ENCODE measurements at places on chromosomes 16 and 17. TPM values are rescaled to one million over a fixed set of nuclear protein-coding genes. Genes with fewer than 3 reads are reported as not detected.

GRCh38 chr17:67218385-67218950 lies 26.5 kb downstream of the HELZ start:
- peaks cover 18% of the 10 kb centered on the region for H3K4me1 ChIP-seq
- no peaks in the 10 kb centered on the region for H3K27me3 ChIP-seq
- no peak overlapping the region for H3K27ac ChIP-seq
- DNase-seq, result no peak
- no peak overlapping the region for H3K4me3 ChIP-seq

The NTN1 gene
- 0.60 TPM for total RNA-seq

The C17orf67 gene
- total RNA-seq, result 5.0 TPM

The PMM2 gene
- 38.3 TPM for total RNA-seq

- peaks cover 8% of the 10 kb centered on the region for H3K4me1 ChIP-seq
- no peak overlapping the region for H3K4me3 ChIP-seq
These were observed 4.4 kb upstream of the DHX40 start for GRCh38 chr17:59561042-59561441.

DNA sequence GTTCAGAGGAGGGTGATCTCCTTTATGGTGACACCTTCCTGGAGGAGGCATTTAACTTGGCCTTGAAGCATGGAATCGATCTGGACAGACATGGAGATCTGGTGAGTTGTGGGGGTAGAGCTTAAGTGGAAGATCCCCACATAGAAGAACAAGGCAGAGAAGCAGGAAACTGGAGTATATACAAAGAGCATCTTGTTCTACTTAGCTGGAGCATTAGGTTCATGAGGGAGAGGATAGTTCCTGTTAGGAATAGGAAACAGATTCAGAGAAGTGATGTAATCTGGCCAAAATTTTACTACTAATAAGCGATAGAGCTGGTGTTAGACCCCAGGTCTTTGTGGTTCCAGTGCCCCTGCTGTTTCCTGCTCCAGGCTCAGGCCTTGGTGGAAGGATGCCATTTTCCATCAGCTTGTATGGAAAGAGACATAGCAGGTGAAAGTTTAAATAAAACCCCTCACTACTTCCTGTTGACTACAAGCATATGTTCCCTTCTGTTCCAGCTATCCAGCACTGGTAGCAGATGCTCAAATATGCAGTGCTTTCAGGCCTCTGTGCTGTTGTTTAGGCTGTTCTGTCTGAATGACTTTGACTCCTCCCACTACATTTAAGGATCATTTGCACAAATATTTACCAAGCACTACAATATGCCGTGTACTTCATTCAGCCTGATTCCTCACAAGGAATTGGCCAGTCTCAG lies 9.4 kb downstream of the RPAIN start:
- DNase-seq, result no peak
- H3K27me3 ChIP-seq, result no peaks in the 10 kb centered on the region
- H3K4me1 ChIP-seq, result peaks cover 5% of the 10 kb centered on the region
- H3K27ac ChIP-seq, result peak overlapping the region; percentile 35

The PRSS21 gene
- total RNA-seq, result 0.69 TPM

DNA sequence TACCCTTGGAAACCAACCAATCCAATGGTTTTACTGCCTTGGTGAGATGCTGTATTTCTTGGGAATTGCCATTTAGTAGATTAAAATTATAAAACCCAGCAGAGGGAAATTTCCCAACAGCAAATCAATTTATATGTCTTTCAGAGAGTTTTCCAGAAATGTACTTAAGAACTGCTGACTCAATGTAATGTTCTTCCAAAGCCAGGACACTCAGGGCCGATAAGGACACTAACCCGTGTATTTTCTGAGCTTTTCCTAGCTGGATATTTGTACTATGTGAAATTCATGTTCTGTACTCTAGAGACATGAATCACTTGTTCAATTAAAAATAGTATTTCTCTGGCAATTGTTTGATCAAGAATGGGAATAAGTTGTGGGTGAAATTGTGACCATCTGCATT lies 121.4 kb downstream of the KCNJ2 start:
- H3K27ac ChIP-seq, result no peak overlapping the region
- H3K4me3 ChIP-seq, result no peak overlapping the region
- DNase-seq, result no peak
- no peaks in the 10 kb centered on the region for H3K36me3 ChIP-seq
- H3K4me1 ChIP-seq, result no peaks in the 10 kb centered on the region
- H3K27me3 ChIP-seq, result no peaks in the 10 kb centered on the region

The PPY gene
- total RNA-seq, result not detected

GRCh38 chr17:63984236-63984635 lies 11.5 kb upstream of the SCN4A start:
- DNase-seq, result no peak
- no peak overlapping the region for H3K4me3 ChIP-seq
- no peak overlapping the region for H3K27ac ChIP-seq
- H3K4me1 ChIP-seq, result peaks cover 21% of the 10 kb centered on the region

- no peaks in the 10 kb centered on the region for H3K36me3 ChIP-seq
- H3K27me3 ChIP-seq, result peaks cover 2% of the 10 kb centered on the region
- H3K27ac ChIP-seq, result no peak overlapping the region
- DNase-seq, result no peak
These were observed 15.8 kb downstream of the PLCD3 start for GRCh38 chr17:45116434-45117016.

DNA sequence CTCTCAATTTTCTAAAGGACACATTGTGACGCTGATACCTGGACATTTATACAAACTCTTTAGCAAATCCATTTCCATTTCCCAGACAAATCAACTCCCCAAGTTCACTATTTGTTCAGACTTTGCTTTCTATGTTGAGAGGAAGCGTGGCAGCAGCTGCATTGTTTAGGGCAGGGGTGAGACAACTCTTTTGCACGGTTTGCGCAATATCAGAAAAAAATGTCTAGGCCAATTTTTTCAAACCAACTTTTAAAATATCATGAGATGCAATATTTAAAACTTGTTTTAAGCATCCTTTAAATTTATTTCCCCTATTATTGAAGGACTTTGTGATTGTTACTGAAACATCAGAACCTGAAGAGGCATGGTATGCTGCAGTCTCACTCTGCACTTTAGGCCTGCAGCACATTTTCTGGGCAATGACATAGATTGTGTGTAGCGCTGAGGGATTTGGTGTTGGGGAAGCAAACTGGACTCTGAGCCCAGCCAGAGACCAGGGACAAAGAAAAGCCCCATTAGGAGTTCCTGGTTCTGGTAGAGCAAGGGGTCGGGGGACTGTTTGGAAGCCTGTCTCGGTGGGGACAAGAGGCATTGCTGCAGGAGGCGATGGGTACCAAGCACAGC lies 6.4 kb upstream of the CCDC182 start:
- H3K36me3 ChIP-seq, result no peaks in the 10 kb centered on the region
- DNase-seq, result no peak
- H3K4me1 ChIP-seq, result no peaks in the 10 kb centered on the region
- H3K4me3 ChIP-seq, result no peak overlapping the region

DNA sequence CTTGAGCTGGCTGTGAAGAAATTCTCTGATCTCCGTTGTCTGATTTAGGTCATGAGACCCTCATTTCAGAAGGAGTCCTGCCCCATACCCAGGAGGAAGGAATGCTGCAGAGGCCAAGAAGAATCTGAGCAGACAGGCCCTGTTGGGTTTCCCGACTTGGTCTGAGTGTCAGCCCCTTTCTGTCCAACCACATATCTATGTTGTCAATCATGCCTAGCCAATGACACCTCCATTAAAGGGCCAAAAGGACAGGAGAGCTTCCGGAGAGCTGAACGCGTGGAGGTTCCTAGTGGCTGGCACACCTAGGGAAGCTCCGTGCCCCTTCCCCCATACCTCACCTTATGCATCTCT lies 37.8 kb downstream of the PIMREG start:
- no peak overlapping the region for H3K4me3 ChIP-seq
- H3K27ac ChIP-seq, result no peak overlapping the region
- peaks cover 4% of the 10 kb centered on the region for H3K27me3 ChIP-seq
- H3K4me1 ChIP-seq, result no peaks in the 10 kb centered on the region
- no peaks in the 10 kb centered on the region for H3K36me3 ChIP-seq

GRCh38 chr17:18018411-18018921 lies 20.5 kb downstream of the ATPAF2 start:
- H3K4me3 ChIP-seq, result no peak overlapping the region
- peaks cover 3% of the 10 kb centered on the region for H3K4me1 ChIP-seq
- no peak overlapping the region for H3K27ac ChIP-seq

DNA sequence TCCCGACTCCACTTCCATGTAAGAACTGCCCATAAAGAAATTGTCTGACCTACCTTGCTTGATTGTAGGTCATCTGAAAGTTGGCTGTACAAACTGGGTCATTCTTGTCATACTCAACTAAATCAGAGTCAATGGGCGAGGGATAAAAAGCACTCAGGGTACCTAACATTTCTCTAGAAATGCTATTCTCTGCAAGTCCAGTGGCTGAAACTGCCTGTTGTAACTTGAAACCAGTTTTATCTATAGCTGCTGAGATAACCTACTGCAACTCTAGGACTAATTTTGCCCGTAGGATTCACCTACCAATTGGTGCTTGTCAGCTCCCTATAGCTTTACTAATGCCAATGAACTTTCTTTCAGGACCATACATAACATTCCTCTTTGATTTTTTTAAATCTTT lies 100.1 kb upstream of the GRIN2A start:
- no peaks in the 10 kb centered on the region for H3K27me3 ChIP-seq
- H3K36me3 ChIP-seq, result no peaks in the 10 kb centered on the region
- H3K4me3 ChIP-seq, result no peak overlapping the region
- no peak overlapping the region for H3K27ac ChIP-seq

GRCh38 chr17:59409336-59410048 lies 78.0 kb downstream of the YPEL2 start:
- H3K27me3 ChIP-seq, result no peaks in the 10 kb centered on the region
- H3K4me1 ChIP-seq, result no peaks in the 10 kb centered on the region
- DNase-seq, result no peak
- H3K4me3 ChIP-seq, result no peak overlapping the region

DNA sequence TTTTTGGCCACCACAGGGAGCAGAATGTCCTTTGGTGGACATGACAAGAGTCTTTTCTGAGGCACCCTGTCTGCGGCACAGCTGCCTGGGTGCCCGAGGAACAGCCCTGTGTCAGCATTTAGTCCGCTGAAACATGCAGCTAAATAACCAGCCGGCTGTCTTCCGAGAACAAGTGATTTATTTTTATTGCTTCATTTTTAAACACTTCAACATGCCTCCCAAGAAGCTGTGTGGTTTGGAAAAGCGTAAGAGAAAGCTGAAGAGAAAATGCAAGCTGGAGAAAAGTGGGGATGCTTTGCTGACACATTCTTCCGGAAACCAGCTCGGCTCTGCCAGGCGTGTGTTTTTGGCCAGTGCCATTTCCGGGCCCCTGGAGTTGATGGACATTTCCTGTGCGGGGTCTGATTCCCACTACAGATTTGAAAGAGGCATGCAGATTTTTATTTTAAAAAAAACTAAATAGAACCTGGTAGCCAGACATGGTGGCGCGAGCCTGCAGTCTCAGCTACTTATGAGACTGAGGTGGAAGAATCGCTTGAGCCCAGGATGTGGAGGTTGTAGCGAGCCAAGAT lies 94.7 kb downstream of the SEC14L1 start:
- peaks cover 26% of the 10 kb centered on the region for H3K4me1 ChIP-seq
- H3K27me3 ChIP-seq, result no peaks in the 10 kb centered on the region
- peak overlapping the region; percentile 82 for H3K27ac ChIP-seq
- H3K36me3 ChIP-seq, result no peaks in the 10 kb centered on the region
